ENCODE measurements at places on chromosomes 7 and 10.

GRCh38 chr7:42692621-42693020 is 219.2 kb downstream of the C7orf25 start:
- DNase-seq, result no peak

DNA sequence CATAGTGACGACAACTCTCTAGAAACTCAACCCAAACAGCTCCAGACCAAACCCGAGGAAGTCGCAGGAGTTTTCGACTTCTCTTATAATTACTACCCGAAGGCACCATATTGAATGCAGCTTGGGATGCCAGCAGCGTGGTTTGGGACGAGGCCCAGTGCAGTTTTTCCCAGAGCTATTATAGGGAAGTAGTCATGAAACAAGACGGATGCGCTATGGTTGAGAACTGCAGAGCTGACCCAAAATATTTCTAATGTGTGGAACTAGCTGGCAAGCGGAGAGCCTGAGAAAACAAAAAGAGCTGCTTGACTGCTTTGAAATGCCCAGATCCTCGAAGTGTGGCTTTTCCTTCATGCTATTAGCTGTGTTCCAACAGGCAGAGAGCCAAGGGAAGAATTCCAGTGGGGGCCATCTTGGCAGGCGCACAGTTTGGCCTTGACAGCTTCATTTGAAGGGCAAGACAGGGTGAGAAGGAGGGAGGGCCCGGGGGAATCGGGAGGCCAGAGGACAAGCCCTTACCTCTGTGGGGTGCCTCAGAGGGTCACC is 122.7 kb downstream of the CUL2 start:
- peak; percentile 57 for DNase-seq

- DNase-seq, result no peak
Measured at GRCh38 chr7:37915438-37915837, 1.2 kb downstream of the SFRP4 start.

GRCh38 chr10:93178226-93178625 is 104.5 kb downstream of the CYP26A1 start:
- DNase-seq, result no peak

DNA sequence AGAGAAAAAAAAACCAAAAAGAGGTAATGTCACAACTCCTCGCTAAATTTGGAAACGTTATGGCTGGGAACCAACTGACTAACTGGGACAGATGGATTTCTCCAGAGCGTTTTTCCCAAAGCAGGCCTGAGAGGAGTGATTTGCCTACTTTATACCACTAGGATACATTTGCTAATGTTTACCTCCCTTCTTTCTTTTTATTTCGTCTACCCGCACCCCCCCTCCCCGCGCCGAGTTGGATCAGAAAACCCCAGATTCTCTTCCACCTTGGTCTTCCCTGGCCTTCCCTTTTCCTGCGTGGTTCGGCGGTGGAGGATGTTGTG is 7.2 kb downstream of the CPA2 start:
- no peak for DNase-seq

- no peak for DNase-seq
Measured at GRCh38 chr7:150481186-150481920, 30.9 kb downstream of the GIMAP8 start.

DNA sequence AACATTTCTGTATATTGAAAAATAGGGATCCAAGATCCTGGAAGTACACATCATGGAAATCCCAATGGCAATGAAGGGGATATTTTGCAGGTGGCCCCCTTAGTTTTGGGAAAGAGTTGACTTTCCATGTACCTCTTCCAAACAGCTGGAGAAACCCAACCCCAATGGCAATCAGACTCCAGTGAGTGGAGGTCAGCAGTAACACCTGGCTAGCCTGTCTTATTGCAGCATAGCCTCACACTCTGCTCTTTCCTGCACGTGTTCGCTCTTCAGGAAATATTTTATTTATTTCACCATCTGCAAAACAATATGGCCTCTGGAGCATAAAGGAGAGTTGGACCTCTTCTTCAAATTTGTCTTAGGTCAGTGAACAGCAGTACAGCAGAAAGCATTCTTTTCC is 340.0 kb upstream of the NRP1 start:
- no peak for DNase-seq

GRCh38 chr10:130756651-130757050 is 554.9 kb downstream of the TCERG1L start:
- no peak for DNase-seq

- DNase-seq, result peak; percentile 84
Measured at GRCh38 chr10:3828404-3829155, 43.6 kb upstream of the KLF6 start.

DNA sequence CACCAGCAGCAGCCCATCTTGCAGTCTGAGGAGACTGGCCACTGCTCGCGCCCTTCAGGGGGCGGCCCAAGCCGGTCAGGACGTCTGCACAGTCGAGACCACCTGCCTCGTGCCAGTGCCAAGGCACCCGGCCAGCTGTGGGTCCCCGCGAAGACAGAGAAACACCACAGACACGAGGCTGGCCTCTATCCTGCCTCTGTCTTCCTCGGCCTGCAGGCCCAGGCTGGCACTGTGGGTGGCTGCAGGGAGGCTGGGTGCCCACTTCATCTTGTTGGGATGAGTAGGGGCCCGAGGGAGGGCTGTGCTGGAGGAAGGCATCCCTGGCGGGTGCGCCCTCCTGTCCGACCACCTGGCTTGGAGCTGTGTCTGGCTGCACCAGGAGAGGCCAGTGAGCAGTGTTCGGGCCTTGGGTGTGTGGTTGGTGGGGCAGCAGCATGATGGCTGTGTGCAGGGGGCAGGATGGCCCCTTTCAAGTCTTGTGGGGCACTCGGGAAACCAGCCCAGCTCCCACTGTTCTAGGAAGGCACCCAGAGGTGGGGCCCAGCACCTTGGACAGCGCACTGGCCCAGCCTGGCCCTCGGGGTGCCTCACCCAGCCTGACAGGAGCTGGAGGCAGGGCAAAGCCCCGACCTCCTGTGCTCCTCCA is 7.3 kb downstream of the DPYSL4 start:
- DNase-seq, result no peak

DNA sequence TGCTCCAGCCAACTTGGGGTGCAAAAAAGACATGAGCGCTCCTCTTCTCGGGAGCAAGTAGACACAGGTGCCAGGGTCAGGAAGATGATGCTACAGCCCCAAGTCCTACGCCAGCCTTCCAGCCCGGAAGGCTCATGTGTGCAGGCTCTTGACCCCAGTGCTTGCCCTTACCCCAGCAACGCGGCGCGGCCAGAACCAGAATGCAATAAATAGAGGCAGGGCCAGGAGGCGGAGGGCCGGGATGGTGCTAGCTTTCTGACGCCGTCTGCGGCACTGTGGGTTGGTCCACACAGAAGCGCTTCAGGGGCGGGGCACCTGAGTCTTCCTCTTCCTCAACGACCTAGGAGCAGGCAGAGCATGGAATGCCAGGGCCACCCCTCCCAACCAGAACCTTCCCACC is 15.0 kb upstream of the BAZ1B start:
- DNase-seq, result no peak

DNA sequence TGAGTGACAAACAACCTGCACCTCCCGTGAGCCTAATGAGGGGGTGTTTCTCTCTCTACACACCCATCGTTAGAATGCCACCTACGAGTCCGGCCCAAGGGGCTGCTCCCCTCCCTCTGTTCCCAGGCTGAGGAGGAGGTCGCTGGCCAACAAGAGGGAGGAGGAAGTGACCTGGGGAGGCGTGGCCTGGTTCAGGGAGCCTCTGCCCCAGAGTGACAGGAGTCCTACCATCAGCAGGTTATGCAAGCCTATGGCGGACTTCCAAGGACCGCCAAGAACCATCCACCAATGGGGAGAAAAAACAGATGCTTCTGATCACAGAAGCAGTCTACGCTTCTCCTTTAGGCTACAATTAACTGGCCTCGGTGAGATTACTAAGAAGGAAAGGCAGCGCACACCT is 12.3 kb upstream of the EGFR start:
- no peak for DNase-seq

GRCh38 chr10:70664702-70665195 is 7.6 kb upstream of the ADAMTS14 start:
- peak; percentile 97 for DNase-seq

DNA sequence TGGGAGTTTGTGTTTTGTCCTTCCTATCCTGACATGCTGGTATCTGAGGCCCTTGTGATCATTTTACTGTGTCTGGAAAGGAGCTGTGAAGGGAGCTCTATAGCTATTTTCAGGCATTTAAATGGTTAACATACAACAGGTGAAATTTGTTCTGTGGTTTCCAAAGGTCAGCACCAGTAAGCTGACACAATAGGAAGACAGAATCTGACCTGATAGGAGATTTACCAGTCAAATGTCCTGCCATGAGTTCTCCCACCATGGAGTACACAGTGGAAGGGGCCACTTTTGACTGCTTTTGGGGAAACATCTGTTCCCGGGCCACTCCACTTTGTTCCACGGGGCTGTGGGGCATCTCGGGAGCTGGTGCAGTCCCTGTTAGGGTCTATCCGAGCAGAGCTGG is 17.6 kb downstream of the FKBP6 start:
- no peak for DNase-seq

GRCh38 chr7:31583526-31583925 is 69.6 kb downstream of the ITPRID1 start:
- no peak for DNase-seq

DNA sequence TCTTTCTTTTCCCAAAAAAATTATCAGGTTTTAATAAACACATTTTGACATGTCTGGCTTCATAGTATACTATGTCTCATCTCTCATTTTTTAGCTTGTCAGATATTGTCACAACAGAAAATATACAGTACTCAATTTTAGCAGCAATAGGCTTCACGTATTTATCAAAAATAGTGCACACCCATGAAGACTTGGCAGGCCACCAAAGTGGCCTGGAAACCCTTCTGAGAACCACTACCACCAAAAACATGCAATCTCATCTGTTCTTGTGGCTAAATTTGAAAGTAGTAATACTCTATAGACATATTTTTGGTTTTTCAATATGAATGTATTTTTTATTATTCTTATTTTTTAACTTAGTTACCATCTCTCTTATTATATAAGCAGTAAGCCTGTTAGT is 1094.5 kb upstream of the LRRN3 start:
- DNase-seq, result no peak

DNA sequence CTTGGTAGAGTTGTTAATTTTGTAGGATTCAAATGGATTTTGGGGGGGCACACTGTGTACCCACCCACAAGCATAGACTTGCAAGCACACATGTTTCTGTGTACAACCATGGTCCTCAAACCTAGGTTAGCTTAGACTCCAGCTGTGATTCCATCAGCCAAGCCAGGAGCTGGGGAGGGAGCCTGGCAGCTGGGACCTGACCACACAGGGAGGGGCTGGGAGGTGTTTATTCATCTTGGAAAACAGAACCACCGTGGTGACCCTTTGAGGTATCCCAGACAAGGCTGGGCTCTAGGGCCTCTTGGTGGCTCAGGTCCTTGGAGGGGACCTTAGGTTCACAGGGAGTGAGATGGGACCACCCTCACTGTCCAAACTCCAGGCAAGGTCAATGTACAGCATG is 410.3 kb downstream of the NEBL start:
- no peak for DNase-seq

- no peak for DNase-seq
Measured at GRCh38 chr7:26081638-26082037, 70.4 kb upstream of the NFE2L3 start.

Measured in renal cortical epithelial cell (primary cell).